ENCODE measurements at places on chromosomes 7 and 10. TPM values are rescaled to one million over a fixed set of nuclear protein-coding genes. Genes with fewer than 3 reads are reported as not detected.
A peak's percentile ranks its signal among the peaks of the same experiment; 100 is the strongest.

Gene RAB19
- total RNA-seq = 1.6 TPM

- DNase-seq = no peak
Observed at GRCh38 chr10:16689696-16690095, 127.5 kb downstream of the RSU1 start.

DNA sequence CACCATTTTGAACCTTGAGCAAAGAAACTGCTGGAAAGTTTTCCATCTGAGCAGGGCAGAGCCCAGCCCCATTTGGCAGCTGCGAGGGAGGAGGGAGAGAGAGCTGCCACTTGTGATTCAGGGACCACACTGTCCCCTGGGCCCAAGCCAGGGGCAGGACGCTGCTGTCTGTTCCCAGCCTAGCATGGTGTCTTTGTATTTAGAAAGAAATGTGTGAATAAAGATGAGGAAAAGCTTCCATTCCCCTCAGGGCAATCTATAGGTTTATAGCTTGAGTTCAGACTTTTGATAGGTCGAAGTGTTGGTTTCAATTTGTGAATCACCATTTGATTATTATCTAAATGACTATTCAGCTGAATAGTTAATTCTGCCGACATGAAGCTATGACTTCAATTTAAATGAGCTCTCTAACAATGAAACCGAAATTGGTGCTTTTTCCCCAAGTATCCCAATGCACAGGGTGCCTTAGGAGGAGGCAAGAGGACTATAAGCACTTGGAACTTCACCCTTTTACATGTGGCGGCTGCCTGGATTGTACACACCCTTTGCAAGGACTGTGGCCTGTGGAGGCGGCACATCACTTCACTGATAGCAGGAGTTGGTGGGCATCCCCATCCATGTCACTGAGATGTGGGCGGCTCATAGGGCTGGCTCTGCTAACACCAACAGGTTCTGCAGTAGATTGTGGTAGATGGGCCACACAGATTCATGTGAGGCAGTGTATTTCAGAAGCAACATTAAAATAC, 223.5 kb downstream of the CCDC3 start:
- DNase-seq = no peak

Gene ACSM6
- not detected for total RNA-seq

GRCh38 chr7:156823435-156823834, 69.5 kb downstream of the LMBR1 start:
- no peak for DNase-seq

Gene ZRANB1
- total RNA-seq = 15.3 TPM

GRCh38 chr10:51076299-51076841, 2.1 kb downstream of the PRKG1 start:
- DNase-seq = no peak

- no peak for DNase-seq
Observed at GRCh38 chr7:17802056-17802455, 138.2 kb downstream of the SNX13 start.

DNA sequence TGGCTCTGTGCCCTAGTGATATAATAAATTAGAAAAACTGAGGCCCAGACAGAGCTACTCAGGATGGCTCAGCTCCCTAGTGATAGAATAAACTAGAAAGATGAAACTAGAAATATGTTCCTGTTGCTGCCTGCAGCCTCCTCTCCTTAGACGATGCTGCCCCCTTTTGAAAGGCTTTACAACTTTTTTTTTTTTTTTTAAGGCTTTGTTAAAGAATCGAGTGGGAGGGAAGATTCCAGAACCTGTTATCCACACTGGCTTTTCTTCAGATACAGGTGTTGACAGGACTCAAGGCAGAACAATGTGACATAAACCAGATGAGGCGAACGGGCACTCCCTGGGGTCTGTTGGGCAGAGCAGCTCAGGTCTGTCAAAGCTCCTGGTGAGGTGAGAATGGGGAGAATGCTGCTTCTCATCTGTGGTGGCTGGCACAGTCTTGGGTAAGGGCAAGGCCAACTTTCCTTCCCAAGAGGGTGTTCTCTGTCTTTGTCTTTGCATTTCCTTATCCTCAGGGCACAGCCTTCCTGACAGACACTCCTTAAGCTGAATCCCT, 175.1 kb downstream of the COBL start:
- no peak for DNase-seq

- DNase-seq = no peak
Observed at GRCh38 chr7:79713276-79713675, 259.8 kb upstream of the MAGI2 start.

Gene SPDYE9
- not detected for total RNA-seq

DNA sequence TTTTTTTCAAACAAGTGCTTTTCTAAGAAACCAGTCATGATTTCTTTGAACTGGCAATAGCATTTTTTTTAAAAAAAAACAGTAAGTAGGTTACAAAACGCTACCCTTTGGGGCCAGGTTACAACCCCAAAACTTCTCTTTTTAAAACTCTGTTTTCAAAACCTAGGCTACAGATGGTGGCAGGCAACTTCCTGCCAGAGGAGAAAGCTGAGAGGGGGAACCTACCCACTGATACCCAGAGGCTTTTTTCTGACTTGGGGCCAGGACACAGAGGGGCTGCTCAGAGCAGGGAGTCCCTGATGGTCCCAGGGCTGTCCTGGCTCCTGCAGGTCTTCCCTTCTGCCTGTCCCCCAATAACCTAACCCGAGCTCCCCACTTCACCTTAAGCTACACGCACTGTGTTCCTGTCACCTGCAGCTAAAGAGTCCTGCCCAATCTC, 6.9 kb downstream of the STN1 start:
- no peak for DNase-seq

DNA sequence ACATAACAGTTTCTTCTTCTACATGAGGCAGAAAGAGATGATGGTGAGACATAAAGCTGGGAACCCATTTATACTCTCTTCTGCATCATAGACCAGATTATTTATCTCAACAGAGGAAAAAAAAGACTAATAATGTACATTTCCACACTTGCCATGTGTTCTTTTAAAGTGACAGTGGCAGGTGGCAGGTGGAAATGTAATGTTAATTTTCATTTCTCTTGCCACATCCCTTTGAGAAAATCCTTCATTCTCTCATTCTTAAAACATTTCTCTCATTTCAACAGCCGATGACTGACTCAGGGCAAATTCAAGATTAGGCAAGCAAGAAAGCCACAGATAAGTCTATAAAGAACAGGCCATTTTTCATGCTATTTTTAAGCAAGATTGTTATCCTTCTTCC, 635.6 kb upstream of the SORCS1 start:
- no peak for DNase-seq

Gene ANK3
- 74.1 TPM for total RNA-seq

DNA sequence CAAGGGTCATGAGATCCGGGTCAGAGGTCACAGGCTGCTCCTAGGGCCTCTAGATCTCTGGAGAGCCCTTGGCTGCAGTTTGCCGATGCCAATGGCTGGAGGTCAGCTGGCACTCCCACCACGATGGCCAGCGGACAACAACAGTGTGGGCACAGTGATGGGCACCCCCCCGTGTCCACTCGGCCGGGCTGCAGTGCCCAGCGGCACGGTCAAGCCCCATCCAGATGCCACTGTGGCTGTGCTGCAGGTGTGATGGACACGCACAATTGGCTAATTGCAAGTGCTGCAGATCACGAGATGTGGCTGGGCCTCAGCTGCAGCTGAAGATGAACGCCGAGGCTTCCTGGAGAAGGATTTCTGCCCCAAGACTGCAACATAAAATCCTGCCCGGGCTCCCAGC, 80.7 kb downstream of the PDGFA start:
- no peak for DNase-seq

GRCh38 chr10:71582019-71582418, 137.6 kb downstream of the C10orf105 start:
- no peak for DNase-seq

Gene NUPR2
- total RNA-seq = 4.6 TPM

DNA sequence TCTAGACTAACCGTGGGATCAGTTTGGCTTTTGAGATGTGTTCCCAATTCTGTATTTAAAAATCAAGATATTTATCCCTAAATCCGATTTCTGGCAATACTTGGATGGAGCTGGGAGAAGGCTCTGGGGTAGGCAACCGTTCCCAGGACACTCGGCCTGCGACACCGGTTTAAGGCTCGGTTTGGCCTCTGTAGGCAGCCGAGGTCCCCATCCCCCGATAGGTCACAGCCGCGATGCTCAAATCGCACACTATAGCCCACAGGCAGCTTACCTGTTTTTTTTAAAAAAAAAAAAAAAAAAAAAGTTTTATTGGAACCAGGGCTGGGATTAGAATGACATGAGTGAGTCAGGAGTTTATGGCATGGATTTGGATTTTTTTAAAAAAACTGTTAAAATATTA, 729 bp upstream of the TAF3 start:
- DNase-seq = no peak

GRCh38 chr10:122461367-122461728, at the start of gene HTRA1:
HTRA1 (plus strand) TSS chr10:122461553; CDS start chr10:122461653, 100 bp downstream.
- peak; percentile 90 for DNase-seq

Gene SKIDA1
- total RNA-seq = 1.2 TPM

DNA sequence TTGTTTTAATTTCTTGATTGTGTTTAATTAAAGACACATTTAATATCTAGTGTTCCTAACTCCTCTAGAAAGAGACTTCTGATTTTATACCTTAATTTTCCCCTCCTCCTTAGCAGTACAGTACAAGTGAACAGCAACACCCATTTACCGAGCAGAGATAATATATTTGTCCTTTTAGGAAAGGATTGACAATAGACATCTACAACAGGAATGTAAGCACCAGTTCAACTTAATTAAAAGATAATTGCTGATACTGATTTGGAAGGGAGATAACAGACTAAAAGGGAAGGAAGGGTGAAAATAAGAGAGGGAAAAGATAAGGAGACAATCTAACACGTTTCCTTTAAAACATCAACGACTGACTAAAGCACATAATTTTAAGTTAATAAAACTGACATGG, 119.3 kb downstream of the SRPK2 start:
- DNase-seq = no peak

Measured in left lung (tissue), 14 donors.